Umbilical cord (tissue), 2 donors: ENCODE measurements at places on chromosomes 4 and X.

DNA sequence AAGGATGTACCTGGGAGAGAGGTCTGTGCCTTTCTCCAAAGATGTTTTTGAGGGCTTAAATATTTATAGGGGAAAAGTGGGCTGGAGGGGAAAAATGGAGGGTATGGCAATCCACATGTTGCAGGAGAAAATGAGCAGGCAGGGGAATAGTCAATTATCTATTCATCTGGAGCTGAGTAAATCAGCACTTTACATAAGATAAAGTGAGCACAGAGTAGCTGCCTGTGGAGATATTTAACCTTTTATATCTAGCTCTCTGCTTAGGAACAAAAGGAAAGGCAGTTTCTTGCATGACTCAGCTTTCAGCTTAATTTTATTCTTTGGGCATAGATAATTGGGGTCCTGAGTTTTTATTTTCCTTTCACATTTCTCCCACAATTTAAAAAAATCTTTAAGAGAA, 93.6 kb upstream of the NPY2R start:
- DNase-seq = no peak

DNA sequence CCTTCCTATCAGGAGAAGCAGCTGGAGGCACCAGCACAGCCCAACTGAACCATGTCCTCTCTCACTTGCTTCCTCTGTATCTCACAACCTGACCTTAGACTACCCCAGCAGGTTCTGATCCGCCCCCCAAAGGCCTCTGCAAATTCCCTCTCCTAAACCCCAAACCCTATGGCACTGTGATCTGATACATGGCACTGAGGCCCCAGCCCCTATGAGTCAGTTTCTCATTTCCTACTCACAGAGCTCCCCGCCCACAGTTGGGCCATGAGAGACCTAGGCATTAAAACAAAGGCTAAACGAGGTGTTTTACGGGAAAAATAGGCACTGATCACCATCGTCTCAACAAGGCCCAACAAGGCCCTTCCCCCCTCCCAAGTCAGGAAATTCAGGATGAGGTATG, 19.1 kb downstream of the SASH3 start:
- no peak for DNase-seq

GRCh38 chr4:114251020-114251419, 271.6 kb upstream of the ARSJ start:
- no peak for DNase-seq

GRCh38 chr4:186472948-186473347, 82.4 kb downstream of the MTNR1A start:
- DNase-seq = peak; percentile 34

DNA sequence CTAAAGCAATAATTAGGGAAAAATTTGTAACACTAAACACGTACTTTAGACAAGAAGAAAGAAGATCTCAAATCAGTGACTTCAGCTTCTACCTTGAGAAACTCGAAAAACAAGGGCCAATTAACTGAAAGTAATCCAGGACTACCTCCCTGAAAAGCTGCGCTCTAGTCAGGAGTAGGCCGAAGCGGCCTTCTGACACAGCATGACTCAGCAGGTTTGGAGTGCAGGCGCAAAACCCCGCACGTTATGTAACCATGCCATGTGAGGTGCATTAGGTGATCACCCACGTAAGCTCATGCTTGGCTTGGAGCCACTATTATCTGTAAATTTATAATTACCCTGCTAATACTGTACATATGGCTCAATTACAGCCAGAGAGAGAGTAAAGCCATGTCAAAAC, 52.8 kb upstream of the CCDC149 start:
- DNase-seq = no peak

- DNase-seq = no peak
These were observed 333.6 kb upstream of the F9 start for GRCh38 chrX:139196890-139197289.

- DNase-seq = no peak
These were observed 98.5 kb upstream of the ETNPPL start for GRCh38 chr4:108861334-108861733.

GRCh38 chr4:148442832-148443511, 758 bp upstream of the NR3C2 start:
- DNase-seq = peak; percentile 55

DNA sequence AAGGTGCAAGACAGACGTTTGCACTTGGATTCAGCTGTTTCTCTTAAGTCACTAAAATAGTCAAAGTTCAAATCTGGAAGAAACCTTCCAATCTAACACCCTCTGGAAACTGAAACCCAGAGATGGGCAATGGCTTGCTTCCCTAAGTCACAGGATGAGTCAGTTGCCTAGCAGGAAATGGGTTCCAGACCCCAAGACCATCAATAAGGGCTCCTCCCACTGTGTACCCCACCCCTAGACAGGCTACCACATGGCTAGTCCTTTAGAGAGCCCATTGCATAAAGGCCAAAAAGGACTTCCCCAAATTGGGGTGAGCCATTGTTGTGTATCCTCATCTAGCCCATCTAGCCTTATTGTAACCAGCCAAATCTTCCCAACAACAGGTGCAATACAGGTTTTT, 216.2 kb downstream of the HS6ST2 start:
- DNase-seq = no peak

- DNase-seq = peak; percentile 10
These were observed 90.6 kb downstream of the LRP2BP start for GRCh38 chr4:185304944-185305690.

DNA sequence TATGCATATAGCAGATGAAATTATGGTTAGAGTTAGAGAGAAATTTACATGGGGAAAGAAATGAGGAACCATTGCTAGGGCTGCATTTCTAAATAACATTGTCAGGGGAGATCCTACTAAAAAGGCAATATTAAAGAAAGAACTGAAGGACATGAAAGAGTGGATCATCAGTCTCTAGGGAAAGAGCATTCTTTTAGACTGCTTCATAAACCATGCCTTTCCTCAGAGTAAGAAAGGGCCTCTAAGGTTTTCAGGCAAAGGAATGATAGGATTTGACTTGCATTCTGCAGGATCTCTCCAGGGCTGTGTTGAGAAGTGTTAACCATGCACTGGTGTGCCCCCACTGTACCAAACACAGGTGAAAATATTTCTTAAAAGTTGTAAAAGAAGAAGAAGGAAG, 385.4 kb upstream of the MAD2L1 start:
- DNase-seq = no peak

GRCh38 chrX:67893931-67894330, 350.1 kb downstream of the AR start:
- no peak for DNase-seq
